OCI-LY7 (cell line): ENCODE measurements at places on chromosomes 2 and 18.

DNA sequence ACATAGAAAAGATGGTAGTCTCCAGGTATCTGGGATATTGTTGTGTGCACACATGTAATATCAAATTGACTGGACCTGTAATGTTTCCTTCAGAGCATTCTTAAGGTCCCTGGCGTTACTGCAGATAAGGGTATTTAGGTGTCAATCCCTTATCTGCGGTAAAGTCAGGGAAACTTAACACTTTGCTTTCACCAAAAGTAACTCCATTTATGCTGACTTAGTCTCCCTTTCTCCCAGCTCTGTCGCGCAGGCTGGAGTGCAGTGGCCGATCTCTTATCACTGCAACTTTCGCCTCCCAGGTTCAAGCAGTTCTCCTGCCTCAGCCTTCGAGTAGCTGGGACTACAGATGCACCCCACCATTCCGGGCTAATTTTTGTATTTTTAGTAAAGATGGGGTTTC is 1.8 kb downstream of the CNNM3 start:
- no peak for DNase-seq

- no peak for DNase-seq
Measured at GRCh38 chr18:23530195-23530594, 26.9 kb downstream of the RMC1 start.

- no peak for DNase-seq
Measured at GRCh38 chr2:207416111-207416510, 113.7 kb upstream of the CREB1 start.

DNA sequence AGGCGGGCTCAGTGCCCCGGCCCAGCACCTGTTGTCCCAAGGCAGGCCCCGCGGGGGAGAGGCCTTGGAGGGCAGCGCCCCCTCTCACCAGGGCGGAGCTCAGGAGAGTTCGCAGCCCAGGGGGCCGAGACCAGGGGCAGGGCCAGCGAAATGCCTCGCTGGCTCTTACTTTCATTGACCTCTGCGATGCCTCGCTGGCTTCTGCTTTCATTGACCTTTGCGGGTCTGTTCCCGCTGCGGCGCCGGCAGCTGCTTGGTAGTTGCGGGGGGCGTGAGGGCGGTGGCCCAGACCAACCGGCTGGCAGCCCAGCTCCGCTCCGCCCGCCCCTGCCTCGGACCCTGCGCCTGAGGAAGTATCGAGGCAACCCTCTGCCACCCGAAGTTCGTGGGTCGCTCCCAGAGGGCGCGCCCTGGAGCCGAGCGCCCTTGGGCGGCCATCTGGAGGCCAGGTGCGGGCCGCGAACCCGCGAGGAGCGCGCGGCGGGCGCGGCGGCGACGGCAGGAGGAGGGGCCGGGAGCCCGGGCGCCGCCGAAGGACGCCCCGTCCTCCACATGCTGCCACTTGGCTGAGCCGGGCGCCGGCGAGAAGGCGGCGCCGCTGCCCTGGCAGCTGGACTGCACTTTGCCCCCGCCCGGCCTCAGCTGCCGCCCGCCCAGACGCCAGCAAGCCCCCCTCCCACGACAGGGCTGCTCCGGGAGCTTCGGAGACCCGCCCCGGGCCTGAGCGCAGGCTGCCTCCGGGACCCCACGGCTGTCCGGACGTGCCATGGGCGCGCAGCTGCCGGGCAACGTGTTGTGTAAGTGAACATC is 118.0 kb upstream of the MSTN start:
- DNase-seq: peak; percentile 22

DNA sequence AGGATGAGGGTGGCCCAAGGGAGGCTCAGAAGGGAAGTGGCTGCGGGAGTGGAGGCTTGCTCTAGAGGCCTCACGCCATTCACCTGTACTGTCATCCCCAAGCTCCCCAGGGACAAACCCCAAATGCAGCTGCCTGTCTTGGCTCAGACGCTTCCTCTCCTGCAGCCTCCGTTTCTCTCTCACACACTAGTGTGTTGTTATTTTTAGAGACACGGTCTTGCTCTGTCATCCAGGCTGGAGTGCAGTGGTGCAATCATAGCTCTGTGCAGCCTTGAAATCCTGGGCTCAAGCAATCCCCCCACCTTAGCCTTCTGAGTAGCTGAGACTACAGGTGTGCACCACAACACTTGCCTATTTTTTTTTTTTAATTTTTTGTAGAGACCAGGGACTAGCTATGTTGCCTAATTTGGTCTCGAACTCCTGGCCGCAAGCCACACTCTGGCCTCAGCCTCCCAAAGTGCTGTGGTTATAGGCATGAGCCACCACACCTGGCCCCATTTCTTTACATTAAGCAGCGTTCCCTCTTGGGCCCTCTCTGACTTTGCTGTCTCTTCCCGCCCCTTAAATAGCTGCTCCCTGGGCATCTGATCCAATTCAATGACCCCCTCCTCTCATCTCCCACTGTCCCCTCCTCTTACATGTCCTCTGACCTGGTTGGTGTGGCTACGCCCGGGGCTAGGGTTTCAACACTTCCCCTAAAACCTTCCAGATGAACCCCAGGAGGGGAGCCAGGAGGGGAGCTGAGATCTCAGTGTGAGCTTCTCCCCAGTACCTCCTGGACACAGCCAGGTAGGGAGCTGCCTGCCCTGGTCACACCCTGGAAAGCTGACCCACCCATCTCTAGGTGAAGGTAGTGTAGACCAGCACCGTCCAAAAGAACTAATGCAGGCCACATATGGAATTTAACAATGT is 24.0 kb upstream of the LOXHD1 start:
- DNase-seq: peak; percentile 76

DNA sequence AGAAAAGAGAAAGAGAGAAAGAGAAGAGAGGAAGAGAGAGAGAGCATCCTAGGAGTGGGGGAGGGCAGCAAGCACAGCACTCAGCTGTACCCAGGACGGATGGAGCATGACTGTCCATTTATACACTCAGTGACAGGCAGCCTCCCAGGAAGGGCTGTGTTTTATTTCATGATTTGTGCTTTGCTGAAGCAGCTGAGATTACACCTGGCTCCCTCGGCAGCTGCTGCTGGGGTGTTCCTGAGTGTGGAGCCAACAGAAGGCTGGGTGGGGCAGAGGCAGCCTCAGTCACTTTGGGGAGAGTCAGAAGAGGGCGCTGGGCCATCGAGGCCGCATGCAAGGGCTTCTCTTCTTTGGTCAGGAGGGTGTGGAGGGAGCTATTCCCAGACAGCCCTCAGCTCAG is 47.8 kb upstream of the TEX51 start:
- DNase-seq: no peak

- DNase-seq: no peak
Measured at GRCh38 chr2:135703300-135703699, 38.4 kb upstream of the UBXN4 start.

- no peak for DNase-seq
Measured at GRCh38 chr2:176158186-176158591, 1.1 kb downstream of the HOXD3 start.

DNA sequence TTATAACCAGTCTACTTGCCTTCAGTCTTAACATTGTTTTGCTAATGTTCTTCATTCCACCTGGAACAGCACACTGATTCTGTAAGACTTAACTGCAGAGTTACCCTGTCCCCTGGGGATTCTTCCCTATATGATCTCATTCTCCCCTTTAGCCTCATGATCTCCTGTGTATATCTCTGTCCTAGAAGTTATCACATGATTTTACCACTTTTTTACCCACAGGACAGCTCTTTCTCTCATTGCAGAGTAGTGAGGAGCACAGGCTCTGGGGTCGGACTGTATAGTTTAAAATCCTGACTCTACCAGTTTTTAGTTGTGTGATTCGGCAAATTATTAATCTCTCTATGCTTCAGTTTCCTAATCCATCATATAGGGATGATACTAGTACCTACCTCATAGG is 14.2 kb upstream of the EXOC6B start:
- DNase-seq: no peak

DNA sequence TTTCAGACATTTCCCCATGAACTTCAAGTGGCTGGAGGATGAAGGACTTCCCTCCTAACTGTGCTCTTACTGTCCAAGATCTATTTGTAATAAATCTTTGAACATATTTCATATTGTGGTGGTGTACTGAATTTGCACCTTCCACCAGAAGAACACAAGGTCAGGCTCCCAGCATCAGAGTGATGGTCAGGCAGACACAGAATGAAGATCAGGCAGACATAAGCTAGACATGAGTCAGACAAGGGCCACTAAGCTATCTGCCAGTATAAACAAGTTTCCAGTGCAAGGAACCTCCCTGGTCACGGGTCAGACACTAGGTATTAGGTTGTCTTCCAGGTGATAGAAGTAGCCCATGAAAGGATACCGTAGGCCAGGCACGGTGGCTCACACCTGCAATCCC is 20.0 kb downstream of the AQP12B start:
- DNase-seq: no peak

DNA sequence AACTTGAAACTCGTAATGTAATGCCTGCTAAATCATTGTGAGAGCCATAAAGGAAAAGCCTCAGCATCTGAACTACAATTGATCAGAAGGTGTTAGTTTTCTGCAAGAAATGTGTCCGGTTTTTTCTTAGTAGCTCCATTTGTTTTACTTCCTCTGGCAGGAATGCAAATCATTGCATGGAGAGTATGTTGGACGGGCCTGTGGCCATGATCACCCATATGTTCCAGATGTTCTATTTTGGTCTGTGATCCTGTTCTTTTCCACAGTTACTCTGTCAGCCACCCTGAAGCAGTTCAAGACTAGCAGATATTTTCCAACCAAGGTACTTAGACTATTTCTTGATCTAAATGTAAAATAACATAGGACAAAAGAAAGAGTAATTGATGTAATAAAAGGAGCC is 126.6 kb downstream of the DPP4 start:
- DNase-seq: no peak

DNA sequence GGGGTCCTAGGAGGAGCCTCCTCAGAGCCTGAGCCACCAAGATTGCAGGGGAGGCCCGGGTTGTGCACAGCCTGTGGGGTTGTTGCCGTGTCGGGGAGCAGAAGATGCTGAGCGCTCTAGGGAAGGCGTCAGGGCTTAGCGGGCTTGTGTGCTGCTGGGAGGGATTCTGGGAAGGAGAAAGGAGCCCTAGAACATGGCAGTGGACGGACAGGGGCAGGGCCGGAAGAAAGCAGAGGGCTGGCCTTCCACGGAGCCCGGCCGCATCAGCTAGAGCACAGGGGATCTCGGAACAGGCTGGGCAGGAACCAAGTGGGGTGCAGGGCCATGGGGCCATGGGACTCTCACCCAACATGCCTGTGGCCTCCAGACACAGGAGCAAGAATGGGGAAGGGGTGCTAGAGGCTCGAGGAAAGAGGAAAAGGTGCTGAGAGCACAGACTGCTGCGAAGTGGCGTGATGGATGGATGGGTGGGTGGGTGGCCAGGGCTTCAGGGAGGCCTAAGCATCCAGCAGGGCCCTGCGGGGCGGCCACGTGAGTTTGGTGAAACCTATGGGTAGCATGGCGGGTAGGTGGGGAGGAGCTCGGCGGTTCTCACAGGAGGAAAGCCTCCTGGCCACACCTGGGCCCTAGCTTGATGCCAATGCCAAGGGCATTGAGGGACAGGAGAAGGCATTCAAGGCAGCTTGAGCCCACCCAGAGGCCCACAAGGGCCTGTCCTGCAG is 35.8 kb downstream of the MTERF4 start:
- no peak for DNase-seq

DNA sequence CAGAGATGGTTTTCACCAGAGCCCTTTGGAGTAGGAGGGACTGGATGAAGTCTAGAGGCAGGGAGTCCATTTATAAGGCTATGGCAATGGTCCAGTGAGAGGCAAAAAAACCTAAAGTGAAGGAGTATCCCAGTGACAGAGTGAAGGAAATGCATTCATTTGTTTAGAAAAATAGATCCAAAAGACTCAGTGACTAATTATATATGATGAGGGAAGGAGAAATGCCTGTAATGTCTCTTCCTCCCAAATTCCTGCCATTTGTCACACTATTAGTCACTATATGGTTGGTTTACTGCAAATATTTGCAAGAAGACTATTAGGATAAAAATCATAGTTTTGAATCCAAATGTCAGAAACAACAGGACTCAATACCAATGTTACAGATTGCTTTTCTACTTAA is 104.2 kb downstream of the ZNF521 start:
- no peak for DNase-seq

DNA sequence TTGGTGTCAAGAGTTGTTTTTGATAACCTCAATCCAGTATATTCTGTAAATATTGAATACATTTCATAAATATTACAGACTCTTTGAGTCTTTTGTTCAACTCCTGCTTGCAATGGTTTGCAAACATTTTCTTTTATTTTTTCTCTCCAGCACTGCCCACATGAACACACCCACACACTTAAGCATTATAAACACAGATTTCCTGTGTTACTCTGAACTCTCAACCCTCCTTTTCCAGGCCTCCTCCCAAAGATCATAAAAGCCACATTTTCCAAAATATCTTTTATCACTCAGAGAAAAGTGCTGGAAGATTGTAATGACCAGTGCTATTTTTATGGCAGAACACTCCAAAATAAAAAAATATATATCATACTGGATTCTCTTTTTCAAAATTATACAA is 20.5 kb downstream of the ARHGAP25 start:
- DNase-seq: no peak

GRCh38 chr2:147862859-147863516 is 18.2 kb downstream of the ACVR2A start:
- DNase-seq: no peak

- DNase-seq: no peak
Measured at GRCh38 chr2:11578081-11578948, 44.5 kb downstream of the GREB1 start.

DNA sequence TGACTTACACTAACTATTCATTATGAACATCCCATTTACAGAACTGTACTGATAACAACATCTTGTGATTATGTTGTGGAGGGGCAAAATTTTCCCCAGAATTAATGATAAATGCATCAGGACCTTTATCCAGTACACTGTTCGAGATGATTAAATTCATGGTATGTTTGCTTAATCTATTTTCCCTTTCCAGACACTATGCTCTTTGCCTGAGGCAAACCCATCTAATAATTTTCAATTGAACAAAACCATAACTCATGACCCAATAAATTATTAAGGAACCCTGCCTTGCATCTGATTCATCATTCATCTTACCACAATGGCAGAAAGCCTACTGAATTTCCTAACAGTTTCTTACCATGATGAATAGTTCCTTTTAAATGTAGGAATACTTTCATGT is 385.0 kb downstream of the DSEL start:
- no peak for DNase-seq

GRCh38 chr2:122273785-122274419 is 518.5 kb downstream of the TSN start:
- DNase-seq: no peak

DNA sequence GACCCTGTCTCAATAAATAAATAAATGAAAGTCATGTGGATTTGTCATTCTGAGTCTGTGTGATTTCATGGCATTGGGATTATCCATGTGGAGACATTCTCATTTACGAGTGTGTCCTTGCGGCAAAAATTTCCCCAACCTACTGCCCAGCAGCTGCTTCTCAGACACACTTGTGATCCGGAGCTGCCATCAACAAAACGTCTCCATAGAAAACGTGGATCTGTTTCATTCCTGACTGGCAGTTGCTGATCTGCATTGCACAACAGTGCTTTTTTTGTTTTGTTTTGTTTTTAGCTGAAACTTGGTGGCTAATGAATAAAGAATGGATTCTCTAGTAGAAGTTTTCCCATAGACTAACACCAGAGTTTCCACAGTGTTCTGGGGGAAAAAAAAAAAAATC is 74.7 kb downstream of the TGIF1 start:
- DNase-seq: no peak
